Purkinje cell (primary cell): ENCODE measurements at places on chromosomes 11 and 22. TPM values are rescaled to one million over a fixed set of nuclear protein-coding genes. Genes with fewer than 3 reads are reported as not detected.

Gene AMPD3
- polyA plus RNA-seq, result 0.26 TPM in 1 of 2 replicates, not detected in the other

Gene OR5AL1
- not detected in 2 replicates for polyA plus RNA-seq

Gene PRDM11
- 0.42 and 2.5 TPM in 2 replicates for polyA plus RNA-seq

Gene PLEKHB1
- 18.4 and 19.2 TPM in 2 replicates for polyA plus RNA-seq

Gene HTR3B
- polyA plus RNA-seq, result not detected in 2 replicates

Gene OR5B21
- not detected in 2 replicates for polyA plus RNA-seq

Gene PTGDR2
- polyA plus RNA-seq, result 0.08 and 0.11 TPM in 2 replicates

Gene GUCY1A2
- 10.8 and 12.6 TPM in 2 replicates for polyA plus RNA-seq

Gene LMO2
- 11.4 and 15.8 TPM in 2 replicates for polyA plus RNA-seq

Gene ZNF202
- 1.1 and 5.6 TPM in 2 replicates for polyA plus RNA-seq

Gene ZP1
- polyA plus RNA-seq, result not detected in 2 replicates

Gene MYOD1
- polyA plus RNA-seq, result not detected in 2 replicates
